ENCODE measurements at places on chromosomes 4 and X.

DNA sequence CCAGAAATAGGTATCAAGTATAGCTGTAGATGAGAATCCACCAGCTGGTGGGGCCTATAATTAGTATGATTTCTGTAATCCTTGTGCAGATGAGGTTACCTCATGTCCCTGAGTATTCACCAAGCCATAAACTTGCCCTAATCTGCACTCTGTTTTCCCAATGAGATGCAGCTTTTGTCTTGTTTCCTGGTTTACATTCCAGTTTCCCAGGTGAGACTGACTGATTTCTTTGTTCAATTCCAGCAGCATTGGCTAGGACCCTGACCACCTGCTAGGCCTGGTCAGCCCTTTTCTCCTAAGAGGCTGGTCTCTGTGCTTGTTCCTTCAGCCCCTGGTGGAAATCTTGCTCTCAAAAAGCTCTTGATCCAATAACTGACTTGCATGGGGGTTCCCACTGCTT, 44.6 kb downstream of the GABRB1 start:
- DNase-seq = no peak

DNA sequence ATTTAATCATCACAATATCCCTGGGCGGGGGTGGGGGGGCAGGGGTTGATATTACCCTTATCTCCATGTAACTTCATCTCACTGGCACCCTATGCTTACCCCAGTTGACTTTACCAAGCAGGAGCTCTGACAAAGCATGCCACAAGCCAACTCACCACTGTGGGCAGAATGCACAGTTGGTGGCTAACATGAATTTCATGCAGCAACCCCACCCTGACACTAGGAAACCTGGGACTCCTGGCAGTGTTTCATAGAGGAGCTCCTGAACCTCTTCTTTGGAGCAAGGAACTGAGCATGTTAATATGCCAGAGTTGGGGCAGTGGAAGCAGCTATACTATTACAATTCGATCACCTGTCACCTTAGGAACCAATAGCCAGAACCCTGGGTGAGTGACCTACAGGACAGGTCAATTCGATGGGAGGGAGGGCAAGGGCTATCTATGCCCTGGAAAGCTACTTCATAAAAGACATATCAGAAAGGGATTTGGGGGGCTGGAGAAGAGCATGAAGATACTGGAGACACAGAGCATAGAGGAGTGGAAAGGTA, 97.2 kb upstream of the ACSL4 start:
- no peak for DNase-seq

DNA sequence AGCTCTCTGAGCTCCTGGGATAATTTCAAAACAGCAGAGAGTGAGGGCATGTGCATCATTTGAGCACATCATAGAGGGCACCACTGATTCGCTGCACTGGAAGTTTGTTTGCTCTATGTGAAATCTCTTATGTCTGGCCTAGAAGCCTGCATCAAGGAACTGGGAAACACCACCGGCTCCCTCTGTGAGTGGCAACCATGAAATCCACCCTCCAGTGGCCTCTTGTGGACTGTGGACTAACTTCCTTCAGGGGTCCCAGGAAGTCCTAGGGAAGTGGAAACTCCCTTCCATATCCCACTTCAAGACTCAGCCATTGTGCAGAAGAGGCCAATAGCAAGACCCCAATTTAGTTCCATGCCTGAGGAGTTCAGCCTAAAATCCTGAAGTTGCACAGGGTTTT, 48.0 kb upstream of the IGFBP7 start:
- no peak for DNase-seq

DNA sequence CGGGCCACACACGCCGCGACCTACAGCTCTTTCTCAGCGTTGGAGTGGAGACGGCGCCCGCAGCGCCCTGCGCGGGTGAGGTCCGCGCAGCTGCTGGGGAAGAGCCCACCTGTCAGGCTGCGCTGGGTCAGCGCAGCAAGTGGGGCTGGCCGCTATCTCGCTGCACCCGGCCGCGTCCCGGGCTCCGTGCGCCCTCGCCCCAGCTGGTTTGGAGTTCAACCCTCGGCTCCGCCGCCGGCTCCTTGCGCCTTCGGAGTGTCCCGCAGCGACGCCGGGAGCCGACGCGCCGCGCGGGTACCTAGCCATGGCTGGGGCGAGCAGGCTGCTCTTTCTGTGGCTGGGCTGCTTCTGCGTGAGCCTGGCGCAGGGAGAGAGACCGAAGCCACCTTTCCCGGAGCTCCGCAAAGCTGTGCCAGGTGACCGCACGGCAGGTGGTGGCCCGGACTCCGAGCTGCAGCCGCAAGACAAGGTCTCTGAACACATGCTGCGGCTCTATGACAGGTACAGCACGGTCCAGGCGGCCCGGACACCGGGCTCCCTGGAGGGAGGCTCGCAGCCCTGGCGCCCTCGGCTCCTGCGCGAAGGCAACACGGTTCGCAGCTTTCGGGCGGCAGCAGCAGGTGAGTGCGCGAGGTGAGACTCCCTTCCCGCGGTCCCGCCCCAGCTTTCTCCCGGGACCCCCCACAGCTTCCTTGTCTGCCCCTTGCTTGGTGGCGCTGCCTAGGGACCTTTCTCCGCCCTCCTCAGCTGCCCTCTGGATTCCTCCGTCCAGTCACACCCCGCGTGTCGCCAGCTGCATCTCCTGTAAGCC, 678 bp downstream of the BMP3 start:
- peak; percentile 73 for DNase-seq

- DNase-seq = no peak
These were observed 12.0 kb downstream of the SHOX start for GRCh38 chrX:642436-643240.

DNA sequence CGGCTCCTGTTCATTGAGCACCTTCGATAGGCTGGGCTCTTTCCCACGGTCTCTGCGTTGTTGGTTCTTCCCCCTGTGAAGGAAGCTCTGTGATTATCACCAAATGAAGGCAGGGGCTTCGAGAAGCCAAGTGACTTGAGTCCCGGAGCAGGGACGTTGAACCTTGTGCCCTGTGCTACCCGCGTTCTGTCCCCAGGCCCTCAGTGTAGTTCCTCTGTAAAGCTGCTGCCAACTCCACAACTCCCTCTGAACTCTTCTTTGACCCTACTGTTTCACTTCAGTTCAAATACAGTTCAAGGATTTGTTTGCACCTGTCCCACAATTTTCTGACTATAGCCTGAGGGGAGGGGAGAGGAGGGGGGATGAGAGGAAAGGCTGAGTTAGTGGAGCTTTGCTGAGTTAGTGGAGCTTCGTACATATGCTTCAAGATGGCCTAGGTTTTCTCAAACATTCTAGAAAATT, 635 bp upstream of the PHF8 start:
- DNase-seq = no peak

GRCh38 chrX:23633834-23634580, 33.3 kb upstream of the PRDX4 start:
- no peak for DNase-seq
